ENCODE measurements at places on chromosomes 11 and 22.

DNA sequence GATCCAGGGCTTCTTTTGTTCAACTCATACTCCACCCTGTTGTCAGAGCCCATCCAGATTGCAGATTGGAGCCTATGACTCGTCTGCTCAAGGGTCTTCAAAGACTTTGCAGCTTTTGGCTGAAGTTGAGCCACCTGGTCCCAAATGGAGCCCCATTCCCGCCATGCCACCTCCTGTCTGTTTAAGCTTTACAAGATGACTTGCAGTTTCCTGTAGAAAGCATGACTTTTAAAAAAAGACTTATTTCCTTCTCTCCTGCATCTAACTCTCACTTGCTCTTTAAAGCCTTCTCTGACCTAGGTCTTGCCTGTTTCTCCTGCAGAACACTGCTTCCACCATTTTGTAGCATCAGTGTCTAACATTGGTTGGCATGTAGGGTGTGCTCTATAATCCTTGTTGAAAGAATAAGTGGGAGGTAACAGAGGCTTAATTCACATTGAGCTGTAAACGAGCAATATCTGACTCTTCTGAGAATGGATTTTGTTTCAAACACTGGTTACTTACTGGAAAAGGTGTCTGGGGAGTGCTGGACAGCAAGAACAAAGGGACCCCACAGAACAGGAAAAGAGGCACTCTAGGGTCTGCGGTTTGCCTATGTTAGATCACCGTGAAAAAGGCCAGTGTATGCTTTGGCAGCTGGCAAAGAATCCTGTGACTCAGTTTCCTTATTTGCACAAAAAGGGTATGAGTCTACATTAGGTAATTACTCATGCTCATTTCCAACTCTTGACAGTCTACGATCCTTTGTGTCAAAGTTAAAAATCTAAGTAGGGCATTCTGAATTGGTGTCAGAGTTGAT is 30.3 kb downstream of the NF2 start:
- no peak for DNase-seq

- peak; percentile 84 for DNase-seq
Observed at GRCh38 chr11:95705485-95706124, 84.0 kb downstream of the FAM76B start.

- no peak for DNase-seq
Observed at GRCh38 chr11:20417771-20418170, 30.3 kb downstream of the PRMT3 start.

DNA sequence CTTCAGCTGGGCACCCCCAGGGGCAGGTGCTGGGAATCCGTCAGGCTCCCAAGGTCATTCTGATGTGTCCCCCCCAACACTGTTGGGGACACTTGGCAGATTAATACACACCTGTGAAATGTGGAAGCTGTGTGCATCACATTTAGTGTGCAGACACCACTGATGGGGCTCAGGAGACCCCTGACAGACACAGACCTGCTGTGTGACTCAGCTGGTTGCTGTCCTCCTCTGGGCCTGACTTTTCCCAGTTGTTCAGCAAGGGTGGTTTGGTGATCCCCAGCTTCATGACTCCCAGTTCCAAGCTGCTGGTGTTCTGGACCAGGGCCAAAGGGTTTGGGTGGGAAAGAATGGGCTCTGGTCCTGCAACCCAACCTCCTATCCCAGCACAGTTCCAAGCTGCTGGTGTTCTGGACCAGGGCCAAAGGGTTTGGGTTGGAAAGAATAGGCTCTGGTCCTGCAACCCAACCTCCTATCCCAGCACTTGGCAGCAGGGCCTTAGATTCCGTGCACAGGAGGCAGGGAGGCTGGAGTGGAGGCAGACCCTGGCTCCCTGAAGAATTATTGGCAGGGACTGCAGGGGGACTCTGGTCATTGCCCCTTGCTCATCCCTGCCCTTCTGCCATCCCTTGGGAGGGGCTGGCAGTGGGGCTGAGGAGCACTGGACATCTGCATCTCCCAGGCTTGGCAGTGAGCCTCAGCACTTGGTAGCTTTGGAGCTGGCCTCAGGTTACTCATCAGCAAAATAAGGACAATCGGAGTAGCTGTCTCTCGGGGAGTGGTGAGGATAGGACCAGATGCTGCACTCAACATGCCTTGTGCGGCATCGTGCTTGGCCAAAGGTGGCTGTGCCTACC is 8.4 kb upstream of the OMP start:
- no peak for DNase-seq

GRCh38 chr11:31366795-31367194 is 2.7 kb downstream of the DCDC1 start:
- DNase-seq, result no peak

DNA sequence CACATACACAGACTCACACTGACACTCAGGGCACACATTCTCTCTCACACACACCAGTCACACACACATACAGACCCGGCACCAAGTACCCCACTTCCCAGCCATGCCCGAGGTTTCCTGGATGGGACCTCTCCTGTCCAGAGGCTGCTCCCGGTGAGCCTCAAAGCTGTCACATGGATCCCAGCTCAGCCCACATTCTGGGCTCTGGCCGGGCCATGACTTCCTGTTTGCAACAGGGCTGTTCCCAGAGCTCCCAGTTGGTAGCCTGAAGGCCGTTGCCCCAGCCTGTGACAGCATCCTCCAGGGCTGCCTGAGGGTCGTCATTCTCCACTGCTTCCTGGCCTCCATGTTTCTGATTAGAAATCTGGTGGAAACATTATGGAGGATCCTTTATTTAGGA is 14.6 kb upstream of the CYP2D6 start:
- no peak for DNase-seq

DNA sequence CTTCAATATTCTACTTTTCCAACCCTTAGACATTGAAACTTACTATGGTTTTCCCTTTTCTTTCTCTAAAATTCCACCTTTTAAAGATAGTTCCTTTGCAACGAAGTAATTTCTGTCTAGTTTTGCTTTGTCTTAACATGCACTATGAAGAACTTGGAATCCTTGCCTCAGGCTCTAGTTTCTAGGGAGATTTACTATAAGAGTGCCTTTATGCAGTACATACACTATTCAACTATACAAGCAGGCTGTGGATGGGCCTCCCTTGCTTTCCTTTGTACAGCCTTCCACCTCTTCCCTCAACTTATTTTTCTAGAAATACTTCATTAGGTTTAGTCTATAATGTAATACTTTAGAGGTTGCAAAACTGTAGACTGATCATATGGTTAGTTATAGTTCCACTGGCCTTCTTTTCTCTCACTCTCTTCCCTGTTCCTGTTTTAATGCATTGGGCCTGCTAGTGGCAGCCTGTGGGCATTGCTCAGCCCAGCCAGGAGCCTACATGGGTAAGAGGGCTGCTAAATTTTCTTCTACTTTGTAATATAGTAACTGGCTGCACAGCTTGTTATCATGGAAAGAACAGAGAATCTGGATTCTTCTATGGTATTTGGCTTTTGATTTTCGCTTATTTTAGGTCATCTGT is 100.2 kb downstream of the C11orf87 start:
- no peak for DNase-seq

GRCh38 chr11:12642806-12643428 is 31.3 kb upstream of the TEAD1 start:
- no peak for DNase-seq

- no peak for DNase-seq
Observed at GRCh38 chr11:108818971-108819370, 154.1 kb downstream of the DDX10 start.

DNA sequence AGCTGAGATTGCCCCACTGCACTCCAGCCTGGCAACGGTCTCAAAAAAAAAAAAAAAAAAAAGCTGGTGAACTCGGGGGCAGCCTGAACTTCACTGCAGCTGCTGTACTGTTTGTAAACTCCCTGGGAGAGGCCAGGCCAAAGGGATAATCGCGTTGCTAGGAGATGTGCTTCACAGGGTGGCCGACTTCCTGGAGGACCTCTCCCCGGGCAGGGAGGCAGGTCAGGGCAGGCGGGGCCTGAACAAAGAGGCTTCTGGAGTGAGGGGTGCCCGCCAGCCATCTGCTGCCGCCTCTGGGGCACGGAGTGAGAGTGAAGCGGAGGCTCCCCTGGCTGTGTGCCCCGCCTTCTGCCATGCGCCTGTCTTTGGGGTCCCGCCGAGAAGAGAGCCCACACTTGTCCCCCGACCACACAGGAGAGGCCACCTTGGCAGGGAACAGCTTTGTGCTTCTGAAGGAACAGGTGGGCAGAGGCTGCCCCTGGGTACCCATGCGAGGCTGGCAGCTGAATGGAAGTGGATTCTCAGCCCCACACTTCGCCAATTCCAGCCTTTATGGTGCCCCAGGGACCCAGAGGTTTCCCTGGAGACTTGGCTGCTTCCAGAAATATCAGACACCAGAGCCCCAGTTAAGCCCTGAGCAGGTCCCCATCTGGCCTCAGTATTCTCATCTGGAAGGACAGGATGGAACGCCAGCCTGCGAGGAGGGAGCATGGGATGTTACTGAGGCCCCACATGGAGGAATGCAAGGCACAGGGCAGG is 29.6 kb downstream of the TMEM184B start:
- DNase-seq, result no peak
